Natural killer cell (primary cell): ENCODE measurements at places on chromosomes 2 and 18. TPM values are rescaled to one million over a fixed set of nuclear protein-coding genes. Genes with fewer than 3 reads are reported as not detected.

DNA sequence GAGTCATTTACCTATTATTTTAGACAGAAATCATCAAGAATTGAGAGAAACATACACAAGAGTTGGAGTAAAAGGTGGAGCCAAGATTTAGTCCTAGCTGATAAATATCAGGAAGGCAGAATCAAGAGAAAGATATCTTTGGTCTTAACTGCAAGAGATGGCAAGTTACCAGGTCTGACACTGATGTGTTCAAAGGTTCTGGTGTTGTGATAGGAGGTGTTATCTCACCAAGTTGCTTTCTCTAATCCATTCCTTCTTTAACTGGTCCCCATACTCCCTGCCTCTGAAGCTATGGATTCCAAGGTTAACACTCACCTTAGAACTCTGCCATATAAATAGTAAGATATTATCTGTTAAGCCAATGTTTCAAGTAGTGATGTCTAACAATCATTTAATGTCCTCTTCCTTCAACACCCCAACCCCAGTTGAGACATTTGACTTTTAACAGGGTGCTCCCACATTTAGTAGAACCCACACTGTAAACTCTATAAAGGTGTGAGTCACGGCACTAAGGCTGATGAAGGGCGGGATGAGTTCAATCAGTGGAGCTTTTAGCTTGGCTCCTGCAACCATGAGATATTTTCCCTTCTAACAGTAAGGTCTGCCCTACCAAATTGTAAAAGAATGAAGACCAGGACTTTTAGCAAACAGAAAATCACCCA lies 333.7 kb downstream of the RND3 start:
- no peak for DNase-seq

DNA sequence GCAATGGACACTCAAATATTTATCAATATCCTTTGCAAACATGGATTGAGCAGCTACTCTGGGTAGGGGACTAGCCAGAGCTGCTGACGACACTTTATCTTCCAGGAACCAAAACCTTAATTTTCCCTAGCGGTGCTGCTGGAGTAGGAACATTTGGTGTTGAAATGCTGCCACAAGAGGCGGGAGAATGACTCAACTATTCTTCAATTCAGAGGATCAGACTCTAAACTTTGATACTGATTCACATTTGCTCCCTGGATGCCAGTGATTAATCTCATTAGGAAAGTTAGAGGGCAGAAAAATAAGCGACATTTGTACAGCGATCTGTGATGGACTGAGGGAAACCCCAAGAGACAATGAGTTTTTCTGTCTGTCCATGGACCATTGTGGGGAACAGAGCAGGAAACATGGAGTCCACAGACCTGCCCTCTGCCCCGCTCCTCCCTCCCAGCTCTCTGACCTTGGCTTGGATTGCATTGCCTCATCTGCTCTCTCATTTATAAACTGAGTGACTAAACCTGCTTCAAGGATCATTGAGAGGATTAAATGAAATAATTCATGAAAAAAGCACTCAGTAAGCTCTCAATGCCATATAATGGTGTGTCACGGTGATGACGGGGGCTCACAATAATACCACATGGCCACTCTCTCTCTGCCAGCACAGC lies 12.6 kb upstream of the EPB41L3 start:
- no peak for DNase-seq

DNA sequence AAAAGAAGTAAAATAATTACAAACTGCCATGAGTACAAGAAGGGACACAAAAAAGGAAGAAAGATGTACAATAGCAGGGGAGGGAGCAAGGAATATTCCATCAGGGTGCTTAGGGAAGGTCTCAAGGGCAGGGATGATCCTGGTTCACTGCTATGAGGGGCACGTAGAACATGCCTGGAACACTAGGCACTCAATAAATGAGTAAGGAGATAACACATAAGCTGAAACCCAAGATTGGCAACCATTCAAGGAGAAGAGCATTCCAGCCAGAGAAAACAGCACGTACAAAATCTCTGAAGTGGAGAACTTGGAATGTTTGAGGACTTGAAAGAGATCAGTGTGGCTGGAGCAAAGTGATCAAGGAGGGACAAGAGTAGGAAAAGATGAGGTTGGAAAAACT lies 103.2 kb downstream of the FAM161A start:
- DNase-seq, result no peak

GRCh38 chr2:77479395-77479794 lies 42.8 kb downstream of the LRRTM4 start:
- no peak for DNase-seq

Gene TCF7L1
- not detected for total RNA-seq

- no peak for DNase-seq
Observed at GRCh38 chr2:219017201-219017931, 23.9 kb downstream of the CFAP65 start.

GRCh38 chr2:165827921-165828276 lies 33.9 kb upstream of the GALNT3 start:
- DNase-seq, result no peak

DNA sequence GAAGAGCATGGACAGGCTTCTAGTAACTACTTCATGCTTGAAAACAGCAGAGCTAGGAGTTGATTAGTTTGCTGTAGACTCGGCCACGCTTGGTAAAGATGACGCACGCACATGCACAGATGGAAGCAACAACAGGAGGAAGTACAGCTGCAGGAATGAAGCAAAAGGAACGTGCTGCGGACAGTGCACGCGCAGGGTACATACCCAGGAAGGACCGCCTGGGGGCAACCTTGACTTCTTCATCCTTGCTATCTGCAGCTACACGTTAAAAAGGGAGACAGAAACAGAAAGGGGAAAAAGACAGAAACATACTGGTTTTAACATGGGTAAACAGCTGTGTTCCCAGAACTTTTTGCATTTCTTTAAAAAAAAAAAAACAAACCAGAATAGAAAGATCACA lies 17.7 kb downstream of the SLC66A2 start:
- no peak for DNase-seq

GRCh38 chr18:59768409-59768808 lies 71.2 kb upstream of the CCBE1 start:
- no peak for DNase-seq

- DNase-seq, result peak; percentile 38
Observed at GRCh38 chr18:51194604-51195003, 2.9 kb downstream of the MEX3C start.

- DNase-seq, result no peak
Observed at GRCh38 chr18:48607056-48607984, 68.5 kb downstream of the CTIF start.

DNA sequence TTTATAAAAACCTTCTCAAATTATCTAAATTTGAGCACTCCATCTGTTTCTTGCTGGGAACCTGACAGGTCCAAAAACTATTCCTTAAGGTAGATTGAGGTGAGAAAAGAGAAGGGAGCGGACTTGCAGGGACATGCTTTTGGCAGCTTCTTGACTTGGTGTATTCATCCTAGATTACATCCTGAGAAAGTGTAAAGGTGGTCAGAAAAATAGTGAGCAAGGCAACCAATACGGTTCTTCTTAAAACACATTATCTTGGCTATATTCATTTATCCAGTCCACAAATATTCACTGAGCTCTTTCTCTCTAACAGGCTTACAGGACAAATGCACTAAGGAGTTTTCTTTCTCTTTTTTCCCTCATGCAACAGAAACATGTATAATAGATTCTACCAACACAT lies 230.0 kb downstream of the LRP1B start:
- no peak for DNase-seq

Gene PROM2
- total RNA-seq, result 1.1 TPM

DNA sequence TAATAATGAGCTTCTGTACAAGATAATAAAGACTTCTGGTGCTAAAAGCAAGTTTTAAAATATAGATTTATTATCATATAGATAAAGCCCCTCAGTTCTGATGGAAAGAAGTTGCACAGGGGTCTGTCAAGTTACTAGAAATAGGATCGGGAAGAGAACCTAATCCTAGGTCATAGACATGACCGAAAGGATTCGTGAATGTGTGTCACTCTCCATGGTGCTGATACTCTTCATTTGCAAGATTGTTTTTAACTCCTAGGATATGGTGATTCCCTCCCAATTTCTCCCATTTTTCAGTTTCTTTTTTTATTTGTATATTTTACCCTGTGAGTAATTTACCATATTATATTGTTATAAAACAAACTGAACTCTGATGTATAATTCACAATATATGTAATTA lies 58.9 kb upstream of the CTNNA2 start:
- no peak for DNase-seq

Gene MAL
- total RNA-seq, result 1.8 TPM

Gene ITGB6
- not detected for total RNA-seq

DNA sequence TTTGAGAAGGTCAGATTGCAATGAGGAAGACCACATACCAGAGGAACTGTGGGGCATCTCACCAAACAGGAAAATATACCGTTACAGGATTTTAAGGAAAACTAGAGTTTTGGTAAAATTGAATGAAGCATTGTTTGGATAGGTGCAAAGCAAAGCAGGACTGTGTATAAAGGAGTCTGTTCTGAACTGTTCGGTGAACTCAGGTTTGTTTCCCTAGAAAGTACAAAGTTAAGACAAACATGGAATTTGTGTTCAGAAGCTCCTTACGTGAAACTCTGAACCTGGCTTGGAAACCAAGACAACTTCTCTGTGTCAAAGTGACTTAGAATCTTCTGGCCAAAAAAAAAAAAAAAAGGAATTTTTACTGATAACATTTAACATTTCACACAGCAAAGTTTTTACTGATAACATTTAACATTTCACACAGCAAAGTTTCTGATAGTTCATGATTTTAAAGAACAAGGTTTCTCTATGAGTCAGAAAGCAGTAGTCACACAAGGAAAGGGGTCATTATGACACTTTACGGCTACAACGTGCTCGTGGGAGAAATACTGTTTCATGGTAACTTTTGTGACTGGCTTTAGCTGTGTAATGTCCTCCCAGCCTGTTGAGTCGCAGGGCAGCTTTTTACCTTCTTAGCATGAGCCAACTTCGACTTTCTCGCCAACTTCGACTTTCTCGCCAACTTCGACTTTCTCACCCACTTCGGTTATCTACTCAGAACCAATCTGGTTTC lies 21.2 kb upstream of the TET3 start:
- no peak for DNase-seq

GRCh38 chr2:68770271-68771111 lies 35.9 kb downstream of the ARHGAP25 start:
- DNase-seq, result peak; percentile 70

Gene SDC1
- 0.63 TPM for total RNA-seq

GRCh38 chr2:42918671-42919318 lies 126.4 kb upstream of the HAAO start:
- DNase-seq, result no peak

Gene UGT1A10
- not detected for total RNA-seq

DNA sequence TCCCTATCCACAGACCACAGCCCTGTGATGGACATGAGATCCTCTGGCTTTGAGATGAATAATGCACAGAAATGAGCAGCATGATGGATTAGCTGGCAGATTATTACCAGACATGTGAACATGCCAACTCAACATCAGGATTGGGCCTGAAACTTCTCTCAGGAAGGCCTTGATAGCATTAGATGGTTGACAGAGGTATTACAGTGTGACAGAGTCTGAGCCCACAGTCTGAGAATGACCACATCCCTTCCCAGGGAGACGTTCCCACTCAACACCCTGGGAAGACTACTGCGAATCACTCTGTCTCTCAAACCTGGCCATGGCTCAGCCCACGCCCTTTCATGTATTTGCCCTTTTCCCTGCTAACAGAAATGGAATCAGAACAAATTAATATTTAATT lies 66.9 kb downstream of the BCL11A start:
- DNase-seq, result no peak

GRCh38 chr2:122179492-122180165 lies 424.2 kb downstream of the TSN start:
- DNase-seq, result no peak

Gene CRACDL
- total RNA-seq, result 0.09 TPM

- no peak for DNase-seq
Observed at GRCh38 chr2:54638103-54638502, 85.4 kb upstream of the EML6 start.

Gene SRD5A2
- not detected for total RNA-seq

- no peak for DNase-seq
Observed at GRCh38 chr2:97907369-97908100, 88.2 kb downstream of the TMEM131 start.

DNA sequence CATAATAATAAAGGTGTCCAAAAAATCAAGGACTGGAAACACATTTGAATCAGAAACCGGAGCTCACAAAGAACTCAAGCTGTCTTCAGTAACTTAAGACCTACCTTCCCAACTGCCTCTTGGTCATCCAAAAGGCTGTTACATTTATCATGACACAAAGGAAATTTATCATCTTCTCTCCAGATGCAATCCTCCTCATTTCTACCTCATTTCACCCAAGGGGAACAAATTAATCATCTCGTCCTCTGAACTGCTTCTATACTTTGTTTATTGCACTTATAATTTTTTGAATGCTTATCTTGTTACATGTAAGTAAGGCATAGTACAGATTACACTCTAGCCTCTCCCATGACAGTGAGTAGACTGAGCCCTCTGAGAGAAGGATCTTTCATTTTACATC lies 105.1 kb upstream of the RGPD4 start:
- no peak for DNase-seq

Gene FER1L5
- not detected for total RNA-seq

GRCh38 chr18:46711444-46711863 lies 45.4 kb downstream of the ST8SIA5 start:
- DNase-seq, result no peak

GRCh38 chr2:156505696-156506095 lies 69.5 kb downstream of the GPD2 start:
- no peak for DNase-seq

- DNase-seq, result no peak
Observed at GRCh38 chr2:109427661-109428091, 186.1 kb downstream of the SEPTIN10 start.

DNA sequence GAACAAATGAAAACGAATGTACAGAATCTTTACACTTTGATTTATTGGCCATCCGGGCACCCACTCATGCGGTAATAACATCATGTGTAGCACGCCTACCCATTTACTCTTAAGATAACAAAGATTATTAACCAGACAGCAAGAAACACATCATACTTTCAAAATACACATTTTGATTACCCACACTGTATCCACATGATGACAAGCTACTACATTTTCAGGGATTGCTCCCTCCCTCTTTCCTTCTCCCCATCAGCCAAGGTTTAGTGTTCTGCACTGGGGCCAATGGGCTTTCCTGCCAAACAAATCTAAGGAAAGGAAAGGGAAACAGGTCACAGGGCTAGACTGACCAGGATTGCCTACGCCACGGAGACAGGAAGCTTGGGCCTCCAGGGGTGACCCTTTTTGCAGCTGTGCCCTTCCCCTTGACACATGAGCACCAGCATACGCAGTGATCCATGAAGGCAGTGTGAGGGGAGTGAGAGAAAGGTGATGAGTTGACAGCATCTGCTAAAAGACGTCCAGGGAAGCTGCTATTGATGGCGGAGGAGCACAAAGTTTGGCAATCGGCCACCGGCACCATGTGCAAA lies 76.5 kb downstream of the ZNF521 start:
- no peak for DNase-seq

Gene VIT
- total RNA-seq, result 1.9 TPM

GRCh38 chr2:112021781-112022231 lies 33.3 kb upstream of the TMEM87B start:
- DNase-seq, result no peak

- no peak for DNase-seq
Observed at GRCh38 chr2:237920673-237921072, 46.1 kb upstream of the UBE2F start.
